ENCODE measurements at places on chromosomes 11 and 22. TPM values are rescaled to one million over a fixed set of nuclear protein-coding genes. Genes with fewer than 3 reads are reported as not detected.

The LMO1 gene
- total RNA-seq, result not detected

DNA sequence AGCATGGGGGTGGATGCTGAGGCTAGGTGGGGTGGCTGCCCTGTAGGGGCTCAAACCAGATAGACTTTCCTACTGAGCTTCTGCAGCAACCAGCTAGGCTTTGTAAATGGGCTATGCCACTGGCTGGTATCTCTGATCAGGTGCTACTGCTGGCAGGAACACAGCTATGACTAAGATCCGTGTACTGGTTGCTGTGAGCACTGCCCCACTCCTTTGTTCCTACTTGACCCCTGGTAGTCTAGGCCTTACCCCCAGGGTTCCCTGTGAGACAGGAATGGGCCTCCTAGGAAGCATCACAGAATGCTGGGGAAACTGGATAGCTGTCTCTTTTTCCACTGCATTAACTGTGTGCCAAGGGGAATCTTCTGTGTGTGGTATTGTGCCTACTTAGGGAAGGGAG is 58.4 kb upstream of the GAB2 start:
- no peak for DNase-seq

- DNase-seq, result peak; percentile 76
These were observed 15.3 kb upstream of the IL17REL start for GRCh38 chr22:50027639-50028537.

The SLC25A18 gene
- not detected for total RNA-seq

The SAA2 gene
- total RNA-seq, result not detected

DNA sequence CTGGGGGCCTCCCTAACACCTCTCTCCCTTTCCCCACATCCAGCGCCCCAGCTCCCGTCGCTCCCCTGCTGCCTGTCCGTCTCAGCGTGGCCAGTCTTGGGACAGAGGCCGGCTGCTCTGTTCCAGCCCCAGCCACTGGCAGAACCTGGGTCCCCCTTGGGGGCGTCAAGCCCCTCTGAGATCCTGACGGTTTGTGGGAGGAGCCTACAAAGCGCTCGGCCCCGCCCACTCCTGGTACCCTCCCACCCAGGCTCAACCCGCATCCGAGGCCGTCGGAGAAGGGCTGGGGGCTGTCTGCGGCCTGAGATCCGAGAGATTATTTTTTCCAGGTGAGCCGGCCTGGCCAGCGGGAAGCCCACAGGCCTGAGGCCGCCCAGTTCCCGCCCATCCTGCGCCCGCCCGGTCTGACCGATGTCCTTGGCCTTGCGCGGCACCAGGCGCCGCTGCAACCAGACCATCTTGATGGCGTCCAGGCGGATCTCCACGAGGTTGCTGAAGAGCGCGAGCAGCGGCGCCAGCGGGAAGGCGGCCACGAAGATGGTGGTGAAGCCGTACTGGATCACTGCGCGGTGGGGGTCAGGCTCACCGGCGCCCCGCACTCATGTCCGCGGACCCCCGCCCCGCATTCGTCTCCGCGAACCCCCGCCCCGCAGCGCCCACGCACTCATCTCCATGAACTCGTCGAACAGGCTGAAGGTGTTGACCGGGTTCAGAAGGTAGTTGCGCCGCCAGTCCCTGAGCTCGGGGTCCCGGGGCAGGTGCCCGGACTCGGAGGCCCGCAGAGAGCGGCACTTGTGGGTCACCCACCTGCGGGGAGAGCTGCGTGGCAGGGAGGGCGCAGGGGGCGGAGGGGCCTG is 5.5 kb upstream of the SIGIRR start:
- DNase-seq, result no peak

The KRTAP5-10 gene
- not detected for total RNA-seq

- no peak for DNase-seq
These were observed 44.7 kb downstream of the CSTF3 start for GRCh38 chr11:33116535-33116934.

GRCh38 chr11:85705800-85706199 is 19.8 kb upstream of the CCDC89 start:
- DNase-seq, result no peak

The EIF4G2 gene
- 842 TPM for total RNA-seq

The KRTAP5-9 gene
- total RNA-seq, result not detected

DNA sequence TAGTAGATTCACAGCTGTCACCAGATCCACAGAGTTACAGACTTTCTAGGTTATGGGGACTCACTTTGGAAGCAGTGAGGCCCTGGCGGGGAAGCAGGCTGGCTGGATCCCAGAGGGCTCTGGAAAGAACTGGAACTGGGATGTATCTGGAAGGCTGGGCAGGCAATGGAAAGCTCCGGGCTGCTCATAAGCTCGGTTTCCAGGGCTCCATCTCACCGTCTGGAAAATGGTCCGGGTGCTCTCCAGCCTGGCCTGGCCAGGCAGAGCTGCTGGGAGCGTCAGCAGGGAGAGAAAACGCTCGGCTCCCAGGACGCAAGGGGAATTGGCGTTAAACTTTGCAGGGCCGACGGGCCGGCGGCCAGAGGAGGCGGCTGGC is 335 bp upstream of the SEZ6L start:
- DNase-seq, result no peak

DNA sequence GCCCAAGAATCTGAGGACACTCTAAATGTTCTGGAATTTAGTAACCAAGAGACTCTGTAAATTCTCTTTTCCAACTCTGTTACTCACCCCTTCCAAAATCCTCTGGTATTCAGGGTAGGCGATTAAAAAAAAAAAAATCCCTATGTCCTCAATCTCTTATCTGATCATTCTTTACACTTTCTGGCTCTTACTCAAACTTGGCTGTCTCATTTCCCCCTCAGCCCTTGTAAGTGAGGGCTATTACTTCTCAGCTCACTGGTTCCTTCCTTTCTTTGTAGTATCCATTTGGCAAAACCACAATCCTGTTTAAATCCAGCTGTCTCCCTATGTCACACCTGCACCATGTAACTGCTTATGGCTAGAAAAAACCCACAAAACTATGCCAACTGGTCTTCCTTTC is 12.7 kb upstream of the MSANTD2 start:
- no peak for DNase-seq

DNA sequence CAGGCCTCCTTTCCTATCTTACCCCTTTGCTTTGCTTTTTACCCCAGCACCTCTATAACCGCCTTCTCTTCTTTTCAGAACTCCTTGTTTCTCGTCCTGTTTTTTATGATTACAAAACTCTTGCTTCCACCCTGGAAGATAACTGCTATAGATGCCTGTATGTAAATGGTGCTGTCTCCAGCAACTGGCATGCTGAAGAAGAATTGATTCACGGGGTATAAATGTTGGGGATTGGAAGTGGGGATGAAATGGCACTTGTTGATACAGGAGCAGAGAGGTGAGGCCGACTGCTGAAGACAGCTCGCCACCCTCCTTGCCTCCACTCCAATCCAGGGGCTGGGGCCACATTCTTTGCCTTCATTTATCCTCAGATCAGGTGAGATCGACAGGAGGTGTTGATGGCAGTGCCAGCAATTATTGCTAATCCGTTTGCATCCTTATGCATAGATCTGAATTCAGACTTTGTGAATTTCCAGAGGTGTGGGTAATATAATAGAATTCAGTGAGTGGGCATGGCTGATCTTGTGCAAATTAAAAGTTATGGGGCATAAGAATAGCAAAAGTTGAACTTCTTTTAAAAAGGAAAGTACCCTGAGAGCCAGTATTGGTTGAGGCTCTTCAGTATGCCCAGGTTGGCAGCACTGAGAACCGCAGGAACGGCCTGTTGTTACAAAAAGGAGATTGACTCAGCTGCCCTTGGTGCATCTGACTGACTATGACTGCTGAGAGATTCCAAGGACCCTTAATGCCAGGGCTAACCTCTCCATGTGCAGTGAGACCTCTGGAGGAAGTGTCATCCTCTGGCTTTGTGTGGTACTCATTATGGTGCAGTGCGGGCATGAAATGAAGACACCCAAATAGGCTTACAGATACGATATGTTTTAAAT is 5.3 kb downstream of the NEAT1 start:
- peak; percentile 65 for DNase-seq

Data from activated CD8-positive, alpha-beta T cell treated with anti-CD3 and anti-CD28 coated beads for 36 hours (primary cell).